ENCODE measurements at places on chromosomes 4 and X.

DNA sequence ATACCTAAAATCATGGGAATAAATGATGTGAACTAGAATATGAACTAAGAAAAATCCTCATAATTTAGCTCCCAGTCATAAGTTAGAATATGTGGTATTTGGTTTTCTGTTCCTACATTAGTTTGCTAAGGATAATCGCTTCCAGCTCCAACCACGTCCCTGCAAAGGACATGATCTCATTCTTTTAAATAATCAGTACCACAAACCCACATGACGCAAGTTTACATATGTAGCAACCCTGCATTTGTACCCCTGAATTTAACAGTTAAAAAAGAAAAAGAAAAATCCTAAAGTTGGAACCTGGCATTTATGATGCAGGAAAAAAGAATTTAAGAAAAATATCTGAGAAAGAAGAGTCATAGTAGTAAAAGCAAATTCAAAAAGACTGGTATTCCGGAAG, 13.3 kb downstream of the UBA6 start:
- DNase-seq = no peak

DNA sequence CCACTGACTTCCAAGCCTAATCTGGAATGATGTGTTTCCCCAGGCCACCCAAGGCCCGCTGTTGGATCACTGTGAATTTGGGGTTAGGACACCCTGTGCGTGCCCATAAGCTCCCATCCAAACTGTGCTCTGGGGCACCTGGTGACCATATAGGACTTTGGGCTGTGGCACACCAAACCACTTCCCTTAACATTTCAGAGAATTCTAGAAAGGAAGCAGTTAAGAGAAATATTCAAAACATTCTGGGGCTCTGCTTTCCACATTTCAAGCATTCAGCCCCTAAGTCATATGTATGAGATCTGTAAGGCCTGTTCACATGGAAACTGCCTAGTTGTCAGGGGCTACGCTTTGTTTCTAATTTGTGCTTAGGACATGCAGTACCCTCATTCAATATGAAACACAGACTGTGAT, 14.4 kb downstream of the VGLL1 start:
- DNase-seq = no peak

DNA sequence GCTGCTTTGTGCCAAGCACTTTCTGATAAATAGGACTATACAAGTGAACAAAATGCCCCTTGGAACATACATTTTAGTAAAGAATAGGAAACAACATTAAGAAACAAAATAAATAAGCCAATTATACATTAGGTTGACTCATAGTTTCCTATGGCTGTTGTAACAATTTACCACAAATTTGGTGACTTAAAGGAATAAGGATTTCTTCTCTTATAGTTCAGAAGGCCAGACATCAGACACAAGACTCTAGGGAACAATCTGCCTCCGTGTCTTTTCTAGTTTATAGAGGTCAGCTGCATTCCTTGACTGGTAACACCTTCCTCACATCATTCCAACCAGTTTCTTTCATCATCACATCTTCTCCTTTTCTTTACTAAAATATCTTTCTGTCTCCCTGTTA, 235.9 kb upstream of the PCDH18 start:
- DNase-seq = no peak

DNA sequence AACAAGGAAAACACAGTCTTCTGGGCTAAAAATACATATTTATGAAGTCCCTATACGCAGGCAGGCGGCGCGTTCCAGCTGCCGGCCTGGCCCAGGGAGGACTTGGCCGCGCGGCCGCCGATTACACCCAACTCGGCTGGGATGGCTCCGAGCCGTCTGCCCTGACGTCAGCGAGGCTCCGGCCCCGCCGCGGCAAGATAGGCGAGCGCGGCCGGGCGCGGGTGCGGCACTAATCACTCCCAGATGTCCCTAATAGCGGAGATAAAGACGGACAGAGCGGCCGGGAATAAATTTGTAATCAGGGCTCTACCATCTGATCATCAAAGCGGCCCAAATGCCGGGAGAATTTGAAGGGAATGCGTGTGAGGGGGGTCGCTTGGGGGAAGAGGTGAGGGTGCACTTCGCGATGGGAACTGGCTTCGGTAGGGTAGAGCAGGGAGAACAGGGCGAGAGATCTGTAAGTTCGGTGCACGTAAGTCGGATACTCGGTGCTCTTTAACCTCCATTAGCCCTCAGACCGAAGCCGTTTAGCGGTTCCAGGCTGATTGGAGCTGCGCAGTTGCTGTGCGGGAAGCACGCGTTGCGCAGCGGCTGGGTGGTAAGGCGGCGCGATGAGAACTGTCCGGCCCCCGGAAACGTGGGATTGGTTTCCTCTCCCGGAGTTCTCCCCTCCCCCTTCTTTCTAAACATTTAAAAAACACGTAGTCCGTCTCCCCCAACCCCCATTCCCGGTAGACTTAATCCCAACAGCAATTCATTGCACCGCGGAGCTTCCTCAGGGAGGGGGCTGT, 7.7 kb downstream of the HAND2 start:
- peak; percentile 96 for DNase-seq

- peak; percentile 39 for DNase-seq
Measured at GRCh38 chrX:69153060-69153730, 12.1 kb downstream of the PJA1 start.

GRCh38 chr4:123378794-123379193, 17.8 kb upstream of the SPRY1 start:
- DNase-seq = no peak

- DNase-seq = no peak
Measured at GRCh38 chr4:6427439-6428090, 44.8 kb downstream of the PPP2R2C start.

- no peak for DNase-seq
Measured at GRCh38 chr4:33914386-33914785, 2329.9 kb downstream of the ARAP2 start.

- no peak for DNase-seq
Measured at GRCh38 chr4:148258535-148258934, 183.7 kb downstream of the NR3C2 start.

DNA sequence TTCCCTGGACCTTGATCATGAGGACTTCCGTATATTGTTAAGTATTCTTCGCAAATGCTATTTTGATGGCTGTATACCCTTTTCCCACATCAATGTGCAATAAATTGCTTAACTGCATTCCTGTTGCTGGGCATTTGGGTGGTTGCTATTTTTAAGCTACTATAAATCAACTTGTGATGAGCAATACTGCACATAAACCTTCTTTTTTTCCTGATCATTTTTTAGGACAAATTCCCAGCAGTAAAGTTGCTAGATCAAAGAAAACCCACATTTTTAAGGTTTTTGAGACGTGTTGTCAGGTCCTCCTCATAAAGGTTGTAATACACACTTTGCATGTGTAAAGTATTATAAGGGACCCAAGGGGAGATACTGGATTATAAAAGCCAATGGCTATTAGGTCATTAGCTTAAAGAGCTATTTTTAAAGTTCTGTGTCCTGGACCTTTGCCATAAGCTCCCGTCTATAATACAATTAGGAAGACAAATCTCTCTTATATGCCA, 35.6 kb downstream of the LIMCH1 start:
- no peak for DNase-seq

DNA sequence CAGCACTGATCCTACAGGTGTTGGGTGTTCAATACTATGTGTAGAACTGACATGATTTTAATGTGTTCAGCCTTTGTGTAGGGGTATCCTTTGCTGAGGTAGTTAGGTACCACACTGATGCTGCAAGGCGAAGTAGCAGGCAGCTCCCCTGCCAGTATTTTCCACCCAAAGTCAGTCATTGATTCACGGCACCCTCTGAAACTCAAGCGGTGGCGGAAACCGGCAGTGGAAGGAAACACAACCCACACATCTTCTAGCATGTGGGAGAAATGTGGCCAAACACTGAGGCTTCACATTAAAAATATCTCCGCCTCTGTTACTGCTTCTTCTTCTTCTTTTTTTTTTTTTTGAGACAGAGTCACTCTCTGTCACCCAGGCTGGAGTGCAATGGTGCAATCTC, 126.3 kb downstream of the AASDH start:
- no peak for DNase-seq

DNA sequence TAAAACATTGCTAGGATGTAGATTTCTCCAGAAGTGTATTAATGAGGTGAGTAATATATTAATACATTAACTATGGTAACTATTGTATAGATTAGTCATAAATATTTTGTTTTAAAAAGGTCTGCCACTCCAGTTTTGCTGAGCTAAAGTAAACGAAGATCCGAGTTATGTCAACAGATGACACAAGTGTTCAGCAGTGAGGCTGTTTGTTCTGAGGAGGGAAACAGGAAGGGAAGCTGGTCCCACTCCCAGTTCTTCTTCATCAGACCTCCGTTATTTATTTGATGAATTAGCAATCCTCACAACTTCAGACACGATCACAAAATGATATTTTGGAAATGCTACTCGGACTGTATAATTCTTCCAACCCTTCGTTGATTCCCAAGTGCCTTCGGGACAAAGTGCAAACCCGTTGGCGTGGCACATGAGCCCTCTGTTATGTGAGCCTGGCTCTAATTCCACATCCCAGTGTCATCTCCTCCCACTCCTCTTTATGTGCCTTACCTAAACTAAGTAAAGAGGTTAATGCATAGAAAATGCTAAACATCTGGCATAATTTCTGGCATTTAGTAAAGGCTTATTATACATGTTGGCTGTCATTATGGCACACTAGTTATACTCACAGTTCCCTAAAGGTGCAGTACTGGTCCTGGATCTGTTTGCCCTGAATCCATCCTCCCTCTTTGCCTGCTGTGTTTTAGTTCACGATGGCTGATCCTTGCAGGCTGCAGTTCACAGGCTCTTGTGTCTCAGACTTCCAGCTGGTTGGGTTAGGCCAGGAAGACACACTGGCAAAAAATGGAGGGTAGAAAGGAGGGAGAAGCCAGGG, 190.6 kb upstream of the LNX1 start:
- no peak for DNase-seq

DNA sequence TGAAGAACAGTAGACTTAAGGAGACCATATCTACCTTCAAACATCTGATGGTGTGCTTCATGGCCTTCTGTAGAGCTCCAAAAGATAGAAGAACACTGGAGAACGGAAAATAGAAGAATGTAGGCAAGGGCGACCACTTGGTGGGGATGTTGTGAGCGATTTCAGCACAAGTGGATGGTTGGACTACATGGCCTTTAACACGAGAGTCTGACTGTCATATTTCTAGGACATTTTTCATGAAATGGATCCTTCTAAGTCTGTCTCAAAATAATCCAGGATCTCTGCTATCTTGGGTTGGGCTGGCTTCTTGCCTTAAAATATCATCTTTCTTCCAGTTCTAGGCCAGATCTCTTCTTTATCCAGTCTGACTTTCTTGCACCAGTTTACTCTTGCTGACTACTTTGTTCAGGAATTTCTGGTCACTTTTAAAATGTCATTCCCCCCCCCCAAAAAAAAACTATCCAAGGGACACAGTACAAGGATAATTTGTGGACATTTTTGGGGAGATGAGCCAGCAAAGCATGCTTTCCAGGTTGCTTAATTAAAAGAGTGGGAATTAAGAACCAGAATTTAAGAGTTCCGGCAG, 1.2 kb upstream of the MID1IP1 start:
- no peak for DNase-seq

DNA sequence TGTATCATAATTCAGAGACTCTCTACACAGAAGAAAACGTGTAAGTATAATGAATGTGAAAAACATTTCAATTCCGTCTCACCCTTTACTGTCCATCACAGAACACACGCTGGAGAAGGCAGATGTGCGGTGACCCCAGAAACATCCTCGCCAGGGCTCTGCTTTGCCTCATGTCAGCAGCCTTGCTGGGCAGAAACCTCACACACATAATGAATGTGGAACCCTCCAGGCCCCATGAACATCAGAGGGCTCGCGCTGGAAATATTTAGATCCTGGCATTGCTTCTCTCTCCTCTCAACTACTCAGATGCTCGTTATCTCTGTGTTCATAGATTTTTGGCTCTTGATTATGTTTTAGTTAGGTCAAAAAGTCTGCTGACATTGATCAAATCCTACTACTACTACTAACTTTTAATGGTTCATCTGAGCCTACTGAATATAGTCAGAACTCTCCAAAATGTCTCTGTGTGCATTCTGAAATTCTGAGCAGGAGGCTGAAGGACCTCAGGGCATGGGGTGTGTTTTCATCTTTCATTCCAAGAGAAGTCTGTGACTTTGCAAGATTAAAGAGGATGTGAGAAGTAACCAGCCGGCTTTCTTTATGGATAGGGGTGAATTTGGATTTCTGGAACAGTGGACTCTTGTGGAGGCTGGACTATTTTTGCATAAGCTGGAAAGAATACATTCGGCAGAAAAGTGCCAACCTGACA, 27.0 kb downstream of the SMIM43 start:
- DNase-seq = no peak

- no peak for DNase-seq
Measured at GRCh38 chrX:100830547-100830946, 10.4 kb downstream of the CSTF2 start.

DNA sequence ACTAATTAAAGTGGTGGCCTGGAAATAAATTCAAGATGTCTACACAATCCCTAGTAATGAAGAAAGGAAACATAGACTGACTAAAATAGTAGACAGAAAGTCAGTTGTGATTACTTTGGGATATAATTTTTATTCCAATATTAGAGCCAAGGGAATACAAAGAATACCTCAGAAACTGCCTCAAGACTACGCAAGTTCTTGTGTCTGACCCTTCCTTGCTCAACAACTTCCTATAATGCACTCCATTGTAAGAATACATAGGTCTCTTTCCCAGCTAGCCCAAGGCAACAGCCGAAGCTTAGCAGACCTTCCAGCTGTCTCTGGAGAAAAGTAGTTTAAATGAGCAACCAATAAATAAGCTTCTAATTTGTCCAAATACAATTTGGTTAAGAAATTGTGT, 315.9 kb downstream of the IQCM start:
- DNase-seq = no peak

GRCh38 chr4:67894659-67895058, 10.9 kb upstream of the TMPRSS11D start:
- DNase-seq = no peak

DNA sequence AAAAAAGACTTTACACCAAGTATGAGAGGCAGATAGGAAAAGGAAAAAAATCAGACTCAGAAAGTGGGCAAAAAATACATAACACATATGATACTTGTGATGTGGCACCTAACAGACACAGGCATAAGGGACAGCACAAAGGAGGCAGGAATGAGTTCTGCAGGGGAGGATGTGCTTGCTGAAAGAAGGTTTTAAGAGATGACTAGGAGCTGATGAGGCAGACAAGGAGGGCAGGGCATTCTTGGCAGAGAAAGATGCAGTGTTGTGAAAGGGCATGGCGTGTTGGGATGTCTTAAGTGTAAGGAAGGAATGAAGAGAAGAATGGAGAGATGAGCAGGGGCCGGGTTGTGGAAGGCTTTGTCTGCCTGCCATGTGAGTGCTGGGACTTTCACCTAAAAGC, 49.7 kb upstream of the TMEM154 start:
- DNase-seq = peak; percentile 16

DNA sequence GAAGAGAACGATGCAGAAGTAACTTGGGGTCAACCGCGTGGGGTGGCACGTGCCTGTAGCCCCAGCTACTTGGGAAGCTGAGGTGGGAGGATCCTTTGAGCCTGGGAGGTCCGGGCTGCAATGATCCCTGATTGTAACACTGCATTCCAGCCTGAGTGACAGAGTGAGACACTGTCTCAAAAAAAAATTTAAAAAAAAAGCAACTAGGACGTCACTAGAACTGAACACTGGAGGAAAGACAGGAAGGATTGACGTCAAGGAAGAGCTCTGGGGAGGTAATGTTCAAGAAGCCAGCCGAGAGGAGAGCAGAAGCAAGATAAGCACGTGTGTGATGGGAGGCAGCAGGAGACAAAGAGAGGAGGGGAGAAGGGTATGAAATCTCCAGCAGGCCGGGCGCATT, 28.7 kb downstream of the S100G start:
- DNase-seq = no peak
